ENCODE measurements at places on chromosomes 3 and 15.

DNA sequence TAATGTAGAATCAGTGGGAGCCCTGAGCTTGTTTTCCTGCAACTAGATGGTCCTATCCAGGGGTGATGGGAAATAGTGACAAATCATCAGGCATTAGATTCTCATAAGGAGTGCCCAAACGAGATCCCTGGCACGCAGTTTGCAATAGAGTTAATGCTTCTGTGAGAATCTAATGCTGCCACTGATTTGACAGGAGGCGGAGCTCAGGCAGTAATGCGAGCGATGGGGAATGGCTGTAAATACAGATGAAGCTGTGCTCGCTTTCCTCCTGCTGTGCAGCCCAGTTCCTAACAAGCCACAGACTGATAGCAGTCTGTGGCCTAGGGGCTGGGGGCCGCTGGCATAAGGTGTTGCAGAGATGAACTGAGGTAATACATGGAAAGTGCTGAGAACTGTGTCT lies 28.3 kb upstream of the TMEM42 start:
- DNase-seq, result no peak

DNA sequence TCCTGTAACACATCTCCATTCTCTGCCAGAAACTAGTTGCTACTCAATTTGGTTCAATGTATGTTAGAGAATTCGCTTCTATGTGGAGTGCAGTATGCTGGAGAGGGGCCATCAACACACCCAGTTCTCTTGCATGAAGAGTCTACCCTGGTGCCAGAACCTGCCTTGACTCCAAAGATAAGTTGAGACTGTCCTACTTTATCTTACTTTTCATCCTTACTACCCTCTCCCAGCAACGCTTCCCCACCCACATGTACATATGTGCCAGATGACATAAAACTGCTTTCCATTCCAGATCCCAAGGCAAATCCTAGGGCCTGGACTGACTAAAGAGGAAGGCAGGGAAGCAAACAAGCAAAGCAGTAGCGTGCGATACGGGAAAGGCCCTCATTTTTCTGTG lies 442.6 kb upstream of the THRB start:
- no peak for DNase-seq

- peak; percentile 84 for DNase-seq
Measured at GRCh38 chr3:42473083-42473932, 29.1 kb upstream of the VIPR1 start.

GRCh38 chr15:90407871-90408317 lies 19.9 kb downstream of the IQGAP1 start:
- no peak for DNase-seq

DNA sequence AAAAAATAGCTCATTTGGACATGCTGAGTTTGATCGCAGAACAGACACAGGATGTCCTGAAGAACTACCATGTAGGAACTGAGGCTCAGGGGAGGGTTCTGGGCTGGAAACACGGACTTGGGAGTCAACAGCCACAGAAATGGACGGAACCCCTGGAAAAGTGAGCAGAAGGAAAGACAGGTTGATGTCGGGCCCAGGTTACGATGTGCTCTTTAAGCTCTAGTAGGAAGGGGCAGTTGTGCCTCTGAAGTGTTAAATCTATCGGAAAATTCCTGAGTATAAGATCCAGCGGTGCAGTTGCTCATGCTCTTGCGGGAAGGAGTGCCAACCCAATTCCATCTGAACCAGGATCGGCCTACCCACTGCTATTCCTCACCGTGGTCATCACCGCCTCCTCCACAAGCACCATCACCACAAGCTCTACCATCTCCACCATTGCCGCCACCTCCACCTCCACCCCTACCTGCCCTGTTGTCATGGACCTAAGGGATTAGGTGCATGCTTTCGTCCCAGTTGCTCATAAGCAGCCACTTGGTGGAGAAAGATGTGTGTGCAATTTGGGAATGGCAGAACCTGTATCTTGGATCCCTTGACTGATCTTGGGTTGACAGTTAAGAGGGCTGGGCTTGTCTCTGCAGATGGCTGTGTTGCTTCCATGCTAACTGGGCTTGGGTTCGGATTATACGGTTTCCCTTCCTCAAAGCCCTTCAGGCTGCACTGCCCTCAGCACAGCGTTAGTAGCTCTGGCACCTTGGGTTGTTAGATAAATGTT lies 108.5 kb downstream of the ASB7 start:
- DNase-seq, result no peak

- no peak for DNase-seq
Measured at GRCh38 chr3:171699601-171700000, 110.7 kb downstream of the PLD1 start.

- no peak for DNase-seq
Measured at GRCh38 chr3:184336547-184337398, 627 bp upstream of the FAM131A start.

- no peak for DNase-seq
Measured at GRCh38 chr3:71442652-71443042, 140.9 kb downstream of the FOXP1 start.

GRCh38 chr15:78241017-78241416 lies 6.7 kb upstream of the ACSBG1 start:
- DNase-seq, result peak; percentile 64

- DNase-seq, result no peak
Measured at GRCh38 chr3:126180477-126181397, at the start of gene ALDH1L1. Gene ALDH1L1 (minus strand): TSS chr3:126180586. CDS start chr3:126160979, 19,607 bp downstream.

DNA sequence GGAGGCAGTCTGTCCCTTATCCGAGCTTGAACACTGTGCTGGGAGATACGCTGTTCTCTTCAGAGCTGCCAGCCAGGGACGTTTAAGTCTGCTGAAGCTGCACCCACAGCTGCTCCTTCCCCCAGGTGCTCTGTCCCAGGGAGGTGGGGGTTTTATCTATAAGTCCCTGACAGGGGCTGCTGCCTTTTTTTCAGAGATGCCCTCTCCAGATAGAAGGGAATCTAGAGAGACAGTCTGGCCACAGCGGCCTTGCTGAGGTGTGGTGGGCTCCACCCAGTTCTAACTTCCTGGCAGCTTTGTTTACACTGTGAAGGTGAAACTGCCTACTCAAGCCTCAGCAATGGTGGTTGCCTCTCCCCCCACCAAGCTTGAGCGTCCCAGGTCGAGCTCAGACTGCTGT lies 319.9 kb upstream of the GRM7 start:
- DNase-seq, result no peak

- no peak for DNase-seq
Measured at GRCh38 chr3:148026009-148026588, 616.9 kb downstream of the ZIC1 start.

GRCh38 chr15:81421461-81421860 lies 47.4 kb upstream of the TMC3 start:
- DNase-seq, result no peak

DNA sequence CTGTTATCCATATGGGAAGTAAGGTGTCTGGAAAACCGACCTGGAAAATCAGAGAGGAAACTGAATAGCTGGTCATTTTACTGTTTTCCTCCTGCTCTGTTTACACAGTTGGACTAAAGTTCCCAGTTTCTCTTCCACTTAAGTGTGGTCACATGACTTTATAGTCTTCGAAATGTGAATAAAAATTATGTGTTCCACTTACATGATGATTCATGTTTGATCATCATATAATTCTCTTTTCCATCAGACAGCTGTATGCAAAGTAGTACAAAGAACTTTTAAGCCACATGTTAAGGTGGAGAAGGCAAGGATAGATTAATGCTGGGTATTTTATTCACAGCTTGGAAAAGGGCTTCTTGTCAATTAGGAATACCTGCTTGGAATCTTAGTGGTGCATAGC lies 525.5 kb upstream of the BCHE start:
- DNase-seq, result no peak

DNA sequence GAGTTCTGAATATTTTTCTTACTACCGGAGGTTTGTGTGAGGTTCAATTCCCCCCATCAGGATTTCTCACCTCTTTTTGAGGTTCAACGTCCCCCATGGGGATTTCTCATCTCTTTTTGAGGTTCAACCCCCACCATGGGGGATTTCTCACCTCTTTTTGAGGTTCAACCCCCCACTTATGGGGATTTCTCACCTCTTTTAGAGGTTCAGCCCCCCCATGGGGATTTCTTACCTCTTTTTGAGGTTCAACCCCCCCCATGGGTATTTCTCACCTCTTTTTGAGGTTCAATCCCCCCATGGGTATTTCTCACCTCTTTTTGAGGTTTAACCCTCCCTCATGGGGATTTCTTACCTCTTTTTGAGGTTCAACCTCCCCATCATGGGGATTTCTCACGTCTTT lies 26.3 kb downstream of the NDUFB4 start:
- no peak for DNase-seq

- DNase-seq, result no peak
Measured at GRCh38 chr15:89077750-89078149, 10.5 kb upstream of the ABHD2 start.

DNA sequence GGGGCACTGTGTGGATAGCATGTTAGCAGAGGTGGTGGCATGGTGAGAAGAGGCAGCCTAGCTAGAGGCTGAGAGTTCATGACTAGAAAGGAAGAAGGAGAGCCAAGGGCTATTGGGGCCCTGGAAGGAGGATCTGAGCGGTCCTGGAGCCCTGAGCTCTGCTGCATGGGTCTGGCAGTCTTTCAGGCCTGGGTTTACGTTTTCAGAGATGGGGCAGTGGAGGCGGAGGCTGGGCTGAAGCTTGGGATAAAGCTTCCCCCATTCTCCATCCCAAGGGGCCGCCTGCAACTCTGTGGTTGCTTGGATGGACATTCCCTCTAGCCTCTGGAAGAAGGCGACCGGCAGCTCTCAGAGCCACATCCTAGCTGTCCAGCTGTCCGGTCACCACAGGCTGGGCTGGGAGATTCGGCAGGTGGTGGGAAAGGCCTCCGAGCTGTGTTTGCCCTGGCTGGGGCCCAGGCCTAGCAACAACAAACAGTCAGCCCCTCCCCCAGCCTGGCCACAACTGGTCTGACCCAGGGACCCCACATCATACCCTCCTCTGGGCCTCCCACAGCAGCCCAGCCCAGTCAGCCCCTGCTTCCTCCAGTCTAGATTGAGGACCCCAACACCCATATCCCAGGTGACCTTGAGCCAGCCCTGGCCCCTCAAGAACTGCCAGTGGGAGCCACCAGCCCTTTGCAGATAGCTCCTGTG lies 1.8 kb upstream of the SLC38A3 start:
- DNase-seq, result no peak

DNA sequence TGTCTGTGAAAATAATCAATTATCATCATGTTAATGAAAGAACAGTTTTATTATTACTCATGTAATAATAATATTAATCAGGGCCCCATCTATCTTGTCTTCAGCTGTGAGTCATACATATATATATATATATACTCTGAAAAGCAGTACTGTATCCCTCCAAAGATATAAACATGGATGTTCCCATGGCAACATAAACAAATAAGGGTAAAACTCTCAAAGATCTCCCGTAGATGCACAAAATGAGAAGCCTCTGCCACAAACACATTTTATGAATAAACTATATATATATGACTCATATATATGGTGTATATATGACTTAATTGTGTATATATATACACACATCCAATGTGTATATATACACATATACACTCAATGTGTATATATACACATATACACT lies 163.8 kb upstream of the ARHGEF26 start:
- no peak for DNase-seq

GRCh38 chr3:181313335-181313734 lies 323.8 kb upstream of the DNAJC19 start:
- DNase-seq, result no peak

DNA sequence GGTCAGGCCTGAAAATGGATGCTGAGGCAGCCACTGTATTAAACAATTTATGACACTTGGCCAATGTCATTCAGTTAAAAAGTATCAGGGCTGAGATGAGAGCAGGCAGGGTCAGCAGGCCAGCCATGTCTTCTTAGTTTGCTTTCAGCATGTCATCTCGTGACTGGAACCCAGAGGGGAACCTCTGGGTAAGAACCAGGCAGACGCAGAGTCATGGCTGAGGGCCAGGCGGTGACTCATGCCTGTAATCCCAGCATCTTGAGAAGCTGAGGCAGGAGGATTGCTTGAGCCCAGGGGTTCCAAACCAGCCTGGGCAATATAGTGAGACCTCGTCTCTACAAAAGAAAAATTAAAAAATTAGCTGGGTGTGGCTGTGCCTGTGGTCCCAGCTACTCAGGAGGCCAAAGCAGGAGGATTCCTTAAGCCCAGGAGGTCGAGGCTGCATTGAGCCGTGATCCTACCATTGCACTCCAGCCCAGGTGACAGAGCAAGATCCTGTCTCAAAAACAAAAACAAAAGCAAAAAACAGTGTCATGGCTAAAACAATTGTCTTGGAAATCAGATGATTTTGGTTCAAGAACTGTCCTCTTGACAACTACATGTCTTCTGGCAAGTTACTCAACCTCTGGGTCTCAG lies 11.7 kb downstream of the BCL2L10 start:
- peak; percentile 82 for DNase-seq

- no peak for DNase-seq
Measured at GRCh38 chr15:72562878-72563277, 88.7 kb downstream of the ARIH1 start.

DNA sequence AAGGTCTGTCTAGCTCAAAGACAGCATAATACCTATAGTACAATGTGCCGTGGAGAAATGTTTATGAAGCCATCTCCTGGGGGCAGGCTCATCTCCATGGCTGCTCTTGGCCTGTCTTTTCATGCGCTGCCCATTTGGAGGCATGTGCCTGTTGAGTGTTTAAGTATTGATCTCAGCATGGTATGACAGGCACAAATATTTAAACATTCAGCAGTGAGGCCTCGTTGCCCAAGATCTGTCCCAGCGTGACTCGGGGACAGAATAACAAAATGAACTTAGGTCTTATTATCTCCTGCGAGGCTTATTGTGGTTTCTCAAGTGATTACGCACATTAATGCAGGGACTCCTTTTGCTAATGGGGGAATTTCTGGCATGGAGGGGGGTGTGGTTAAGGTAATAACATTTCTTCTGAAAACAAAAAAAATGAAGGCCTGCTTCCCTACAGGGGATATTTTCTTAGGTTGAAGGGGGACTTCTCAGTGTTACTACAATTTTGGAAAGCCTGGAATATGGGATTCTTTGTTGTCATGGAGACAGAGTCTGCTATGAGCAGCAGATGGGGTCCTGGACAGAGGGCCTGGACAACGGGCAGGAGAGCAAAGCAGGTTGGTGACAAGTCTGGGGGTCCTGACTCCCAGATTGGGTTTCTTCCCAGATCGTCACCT lies 4.4 kb upstream of the SLC6A1 start:
- no peak for DNase-seq

- DNase-seq, result no peak
Measured at GRCh38 chr15:25733856-25734679, 129.1 kb downstream of the ATP10A start.

DNA sequence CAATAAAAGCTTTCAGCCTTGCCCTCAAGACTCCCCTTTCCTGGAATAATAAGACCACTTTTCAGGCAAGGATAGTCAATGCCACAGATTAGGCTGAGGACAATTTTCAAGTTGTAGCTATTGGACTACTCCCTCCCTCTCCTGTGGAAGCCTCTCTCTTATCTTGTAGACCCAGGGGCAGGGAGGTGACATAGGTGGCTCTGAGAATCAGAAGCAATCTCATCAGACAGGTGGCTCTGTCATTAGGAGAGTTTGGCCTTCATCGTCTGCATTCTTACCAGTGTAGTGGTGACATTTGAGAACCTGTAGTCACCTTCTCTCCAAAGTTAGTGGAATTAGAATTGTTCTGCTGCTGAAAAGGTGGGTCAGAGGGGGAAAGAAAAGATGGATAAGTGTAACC lies 80.0 kb downstream of the LARS2 start:
- DNase-seq, result no peak

GRCh38 chr3:23662079-23662617 lies 143.6 kb upstream of the UBE2E1 start:
- DNase-seq, result peak; percentile 50

GRCh38 chr3:144458283-144458682 lies 486.7 kb downstream of the DIPK2A start:
- DNase-seq, result no peak

- no peak for DNase-seq
Measured at GRCh38 chr3:100384733-100385525, 16.0 kb downstream of the TOMM70 start.

- no peak for DNase-seq
Measured at GRCh38 chr3:192482809-192483208, 244.5 kb downstream of the FGF12 start.
